T-helper 2 cell treated with Interferon-gamma antibody and Interleukin-4, amounts not matched to agents 100 ng/mL and 5 ng/mL, for 36 hours (primary cell): ENCODE measurements at places on chromosomes 2 and 18. TPM values are rescaled to one million over a fixed set of nuclear protein-coding genes. Genes with fewer than 3 reads are reported as not detected.

Gene TMEM198
- 0.41 and 0.77 TPM in 2 replicates for total RNA-seq

Gene DYNAP
- total RNA-seq, result not detected in 2 replicates

Gene ERFE
- 0.09 and 0.11 TPM in 2 replicates for total RNA-seq

Gene CCDC148
- not detected in 2 replicates for total RNA-seq

Gene DNPEP
- total RNA-seq, result 67.6 and 80.2 TPM in 2 replicates

Gene TMEM163
- 0.25 and 0.30 TPM in 2 replicates for total RNA-seq
